Pulmonary artery endothelial cell (primary cell): ENCODE measurements at places on chromosomes 5 and 9. TPM values are rescaled to one million over a fixed set of nuclear protein-coding genes. Genes with fewer than 3 reads are reported as not detected.

The TRIP13 gene
- total RNA-seq: 37.9 and 53.7 TPM in 2 replicates

The F2RL1 gene
- 36.5 and 53.5 TPM in 2 replicates for total RNA-seq

The PELO gene
- total RNA-seq: 18.4 and 27.1 TPM in 2 replicates

The CATSPER3 gene
- total RNA-seq: 0.07 TPM in 1 of 2 replicates, not detected in the other

The CDX1 gene
- not detected in 2 replicates for total RNA-seq

The RNF14 gene
- 77.1 and 102 TPM in 2 replicates for total RNA-seq

The TLX3 gene
- not detected in 2 replicates for total RNA-seq

The OXCT1 gene
- total RNA-seq: 41.8 and 43.9 TPM in 2 replicates

The PCDHB7 gene
- 0.28 and 0.40 TPM in 2 replicates for total RNA-seq

The MELK gene
- 28.6 and 49.0 TPM in 2 replicates for total RNA-seq

The SPINK4 gene
- total RNA-seq: not detected in 2 replicates

The MAMDC2 gene
- total RNA-seq: 26.4 and 37.7 TPM in 2 replicates

The DMRT3 gene
- not detected in 2 replicates for total RNA-seq

The C9 gene
- 0.25 TPM in 1 of 2 replicates, not detected in the other for total RNA-seq

The DMXL1 gene
- 21.7 and 25.8 TPM in 2 replicates for total RNA-seq

The PHYKPL gene
- total RNA-seq: 35.1 and 39.8 TPM in 2 replicates

The WHRN gene
- 0.14 and 0.20 TPM in 2 replicates for total RNA-seq

The SUB1 gene
- 93.1 and 173 TPM in 2 replicates for total RNA-seq

The SYNPO gene
- total RNA-seq: 11.7 and 18.5 TPM in 2 replicates

The HRCT1 gene
- 2.4 and 5.6 TPM in 2 replicates for total RNA-seq

The LCN2 gene
- total RNA-seq: not detected in 2 replicates

The SLC25A46 gene
- 69.1 and 76.7 TPM in 2 replicates for total RNA-seq

The OR1Q1 gene
- not detected in 2 replicates for total RNA-seq

The HARS2 gene
- 26.9 and 39.8 TPM in 2 replicates for total RNA-seq

The IL31RA gene
- 0.21 and 0.73 TPM in 2 replicates for total RNA-seq

The OLFML2A gene
- under 0.01 and 0.04 TPM in 2 replicates for total RNA-seq

The TSLP gene
- 0.53 TPM in 1 of 2 replicates, not detected in the other for total RNA-seq

The C5orf63 gene
- total RNA-seq: 1.3 and 1.7 TPM in 2 replicates

The IFNA10 gene
- not detected in 2 replicates for total RNA-seq

The RANBP3L gene
- total RNA-seq: not detected in 2 replicates
